ENCODE measurements at places on chromosomes 2 and 18.

GRCh38 chr2:222952204-222952603 is 91.4 kb downstream of the ACSL3 start:
- no peak for DNase-seq

DNA sequence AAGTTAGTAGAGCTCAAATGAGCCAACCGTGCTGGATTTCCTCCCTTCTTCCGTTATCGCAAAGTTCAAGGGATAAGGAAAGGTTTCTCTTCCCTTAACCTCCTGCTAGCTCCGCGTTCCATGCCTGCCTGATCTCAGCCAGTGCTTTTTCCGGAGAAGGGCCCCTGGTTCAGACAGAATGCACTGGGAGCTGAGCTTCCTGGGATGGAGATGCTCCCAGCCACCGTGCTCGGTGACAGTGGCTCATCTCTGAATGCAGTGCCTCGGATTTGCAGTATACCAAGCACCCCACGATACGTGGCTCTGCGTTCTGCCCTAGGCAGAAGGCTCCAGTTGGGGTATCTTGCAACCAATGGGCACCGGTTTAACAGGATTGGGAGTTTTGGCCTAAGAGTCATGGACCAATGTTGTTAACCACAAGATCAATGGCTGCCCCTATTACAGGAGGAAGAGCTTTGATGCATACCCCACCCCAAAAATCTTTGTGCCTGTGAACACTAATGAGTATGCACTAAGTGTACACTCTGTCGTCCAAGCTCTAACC is 876 bp downstream of the CNTNAP5 start:
- DNase-seq, result no peak

- DNase-seq, result no peak
These were observed 97.4 kb downstream of the TNS1 start for GRCh38 chr2:217905395-217905794.

GRCh38 chr2:121346407-121346806 is 61.4 kb upstream of the TFCP2L1 start:
- DNase-seq, result no peak

- DNase-seq, result no peak
These were observed 230.4 kb downstream of the TWIST2 start for GRCh38 chr2:239078128-239078924.

DNA sequence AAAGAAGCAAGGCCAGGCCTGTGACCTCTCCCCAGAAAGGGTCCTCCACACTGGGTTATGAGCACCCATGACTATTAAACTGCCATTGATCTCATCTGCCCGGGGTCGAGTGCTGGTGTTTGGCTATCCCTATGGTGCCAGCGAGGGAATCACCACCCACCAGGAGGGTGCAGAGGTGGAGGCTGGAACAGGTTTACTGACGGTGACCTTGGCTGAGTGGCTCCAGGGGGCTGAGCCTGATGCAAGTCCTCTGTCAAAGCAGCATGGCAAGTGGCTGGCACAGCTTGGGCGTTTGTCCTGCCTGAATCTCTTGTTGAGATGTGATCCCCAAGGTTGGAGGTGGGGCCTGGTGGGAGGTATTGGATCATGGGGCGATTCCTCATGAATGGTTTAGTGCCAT is 196.4 kb upstream of the HDAC4 start:
- DNase-seq, result no peak

DNA sequence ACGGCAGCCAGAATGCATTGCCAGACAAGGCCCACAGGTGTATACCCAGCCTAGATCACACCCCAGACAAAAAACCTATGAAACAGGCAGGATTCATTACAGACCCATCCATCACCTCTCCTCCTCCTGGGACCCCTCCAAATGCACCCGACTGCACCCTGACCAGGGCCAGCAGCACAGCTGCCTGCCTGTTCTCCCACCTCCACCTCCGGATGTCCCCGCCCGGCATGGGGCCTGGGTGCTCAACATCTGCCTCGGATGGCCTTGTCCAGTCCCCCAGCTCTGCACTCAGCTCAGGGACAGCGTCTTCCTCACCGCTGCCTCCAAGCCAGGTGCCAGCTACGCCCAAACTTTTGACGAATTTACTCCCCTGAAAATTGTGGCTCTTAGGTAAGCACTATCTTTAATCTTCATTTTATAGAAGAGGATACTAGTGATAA is 91.1 kb downstream of the TPO start:
- DNase-seq, result no peak

DNA sequence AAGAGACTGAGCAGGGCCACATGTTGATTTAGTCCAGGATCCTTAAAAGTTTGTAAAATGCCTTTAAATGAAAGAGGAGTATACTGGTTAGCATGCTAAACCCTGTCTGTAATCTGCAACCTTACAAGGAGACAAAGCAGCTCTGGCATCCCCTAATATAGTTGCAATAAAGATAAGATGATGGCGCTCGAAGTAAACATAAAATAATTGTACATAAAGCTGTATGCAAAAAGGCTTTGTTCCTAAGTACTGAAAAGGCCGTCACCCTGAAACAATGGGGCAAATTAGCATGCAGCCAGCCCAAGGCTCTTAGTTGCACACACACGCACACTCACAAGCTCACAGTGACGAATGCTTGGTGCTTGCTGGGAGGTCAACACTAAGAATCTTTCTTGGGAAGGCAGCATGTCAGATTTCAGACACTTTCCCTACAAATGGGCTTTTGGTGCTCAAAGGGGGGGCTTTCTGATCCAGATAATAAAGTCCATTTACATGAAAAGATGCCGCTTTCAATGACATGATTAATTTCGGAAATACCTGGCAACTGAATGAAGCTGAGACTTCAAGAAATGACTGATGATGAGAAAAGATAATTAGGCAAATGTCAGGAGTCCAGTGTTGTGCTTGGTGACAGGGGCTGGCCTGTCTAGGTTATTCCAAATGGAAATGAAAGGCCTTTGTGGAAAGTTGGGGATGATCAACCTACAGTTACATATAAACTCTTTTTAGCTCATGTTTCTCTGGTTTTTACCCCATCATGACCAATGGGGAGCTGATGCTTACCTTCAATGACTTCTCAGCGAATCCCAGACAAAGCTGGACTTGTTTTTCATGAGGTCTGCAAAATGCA is 370.3 kb downstream of the MEIS1 start:
- no peak for DNase-seq

GRCh38 chr2:104091894-104092293 is 762.0 kb upstream of the POU3F3 start:
- DNase-seq, result no peak

DNA sequence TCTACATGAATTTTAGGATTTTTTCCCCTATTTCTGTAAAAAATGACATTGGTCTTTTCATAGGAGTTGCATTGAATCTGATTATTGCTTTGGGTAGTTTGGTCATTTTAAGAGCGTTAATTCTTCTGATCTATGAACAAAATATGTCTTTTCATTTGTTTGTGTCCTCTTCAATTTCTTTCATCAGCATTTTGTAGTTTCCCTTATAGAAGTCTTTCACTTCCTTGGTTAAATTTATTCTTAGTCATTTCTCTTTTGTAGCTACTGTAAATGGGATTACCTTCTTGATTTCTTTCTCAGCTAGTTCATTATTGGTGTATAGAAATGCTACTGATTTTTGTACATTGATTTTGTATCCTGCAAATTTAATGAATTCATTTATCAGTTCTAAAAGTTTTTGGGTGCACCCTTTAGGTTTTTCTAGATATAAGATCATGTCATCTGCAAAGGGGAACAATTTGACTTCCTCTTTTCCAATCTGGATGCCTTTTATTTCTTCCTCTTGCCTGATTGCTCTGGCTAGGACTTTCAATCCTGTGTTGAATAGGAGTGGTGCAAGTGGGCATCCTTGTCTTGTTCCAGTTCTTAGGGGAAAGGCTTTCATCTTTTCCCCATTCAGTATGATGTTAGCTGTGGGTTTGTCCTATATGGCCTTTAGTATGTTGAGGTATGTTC is 36.6 kb upstream of the AAK1 start:
- DNase-seq, result no peak

- no peak for DNase-seq
These were observed 15.5 kb upstream of the SPATA3 start for GRCh38 chr2:230980468-230980867.

DNA sequence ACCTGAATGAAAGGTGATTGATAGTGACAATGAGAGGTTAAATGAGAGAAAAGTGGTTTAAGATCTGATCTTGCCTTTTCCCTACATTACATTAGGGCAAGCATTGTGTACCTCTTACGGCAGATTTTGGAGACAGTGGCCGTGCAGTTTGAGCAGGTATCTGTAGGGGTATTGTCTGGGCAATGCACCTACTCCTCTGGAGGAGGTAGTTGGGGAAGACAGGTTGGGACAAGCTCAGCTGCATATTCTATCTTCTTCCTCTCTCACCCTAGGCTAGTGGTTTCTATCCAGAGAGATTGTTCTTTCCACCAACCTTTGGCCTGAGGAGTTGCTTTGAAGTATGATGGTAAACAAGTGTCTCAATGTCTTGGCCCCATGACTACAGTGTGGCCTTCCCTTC is 323.2 kb downstream of the CYP26B1 start:
- DNase-seq, result no peak

DNA sequence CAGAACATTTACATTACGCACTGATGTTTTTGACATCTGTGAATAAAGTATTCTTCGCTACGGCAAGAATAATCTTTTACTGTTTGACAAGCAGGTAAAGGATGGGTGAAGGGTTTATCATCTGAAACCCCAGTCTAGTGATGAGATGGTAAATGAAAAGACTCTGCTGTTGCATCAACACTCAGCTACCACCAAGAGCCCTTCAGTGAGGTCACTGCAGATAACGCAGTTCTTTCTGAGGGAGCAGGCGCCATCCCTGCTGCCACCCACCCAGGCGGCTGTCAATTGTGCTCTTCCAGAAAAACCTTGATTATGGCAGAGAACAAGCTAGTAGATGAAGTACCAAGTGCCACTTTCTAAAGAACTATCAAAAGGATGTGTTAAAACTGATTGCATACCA is 58.7 kb downstream of the ABCG8 start:
- no peak for DNase-seq

DNA sequence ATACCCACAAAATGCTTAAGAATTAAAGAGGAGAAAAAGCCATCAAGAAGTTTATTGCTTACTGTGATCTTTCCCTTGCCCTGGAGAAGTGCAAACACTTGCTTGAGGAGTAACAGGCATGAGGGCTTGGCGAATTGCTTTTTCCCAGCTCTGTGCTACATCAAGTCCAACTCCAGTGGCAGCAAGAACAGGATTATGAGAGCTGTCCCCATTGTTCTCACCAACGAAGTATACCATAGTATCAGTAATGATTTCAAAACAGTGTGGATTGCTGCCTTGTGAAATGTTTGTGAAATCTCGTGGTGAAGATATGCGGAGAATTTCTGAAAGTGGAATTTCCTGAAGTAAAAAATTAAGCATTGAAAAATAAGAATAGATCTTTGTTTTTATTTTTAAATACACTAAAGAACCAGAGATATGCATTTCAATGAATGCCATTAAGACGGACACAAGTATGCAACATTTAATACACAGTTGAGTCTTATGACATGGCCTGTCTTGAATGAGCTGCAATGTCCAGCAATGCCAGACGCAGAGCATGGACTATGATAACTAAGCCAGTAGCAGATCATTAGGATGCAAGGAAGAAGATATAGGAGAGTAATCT is 43.0 kb downstream of the NDUFAF7 start:
- DNase-seq, result no peak

GRCh38 chr2:65790676-65790935 is 358.2 kb upstream of the SPRED2 start:
- DNase-seq, result no peak

GRCh38 chr2:79638410-79638809 is 125.6 kb downstream of the CTNNA2 start:
- no peak for DNase-seq

GRCh38 chr2:130987519-130988425 is 105.5 kb downstream of the FAM168B start:
- no peak for DNase-seq

GRCh38 chr18:56001576-56001975 is 413.6 kb upstream of the TCF4 start:
- DNase-seq, result no peak

GRCh38 chr18:11840493-11840892 is 10.7 kb upstream of the CHMP1B start:
- no peak for DNase-seq

- no peak for DNase-seq
These were observed 114.9 kb downstream of the SPP2 start for GRCh38 chr2:234165421-234165820.
